ENCODE measurements at places on chromosomes 3 and 15. TPM values are rescaled to one million over a fixed set of nuclear protein-coding genes. Genes with fewer than 3 reads are reported as not detected.

- no peak for DNase-seq
Observed at GRCh38 chr3:153163393-153163724, 1.3 kb downstream of the RAP2B start.

CRABP1 gene
- 51.0 TPM for polyA plus RNA-seq

DNA sequence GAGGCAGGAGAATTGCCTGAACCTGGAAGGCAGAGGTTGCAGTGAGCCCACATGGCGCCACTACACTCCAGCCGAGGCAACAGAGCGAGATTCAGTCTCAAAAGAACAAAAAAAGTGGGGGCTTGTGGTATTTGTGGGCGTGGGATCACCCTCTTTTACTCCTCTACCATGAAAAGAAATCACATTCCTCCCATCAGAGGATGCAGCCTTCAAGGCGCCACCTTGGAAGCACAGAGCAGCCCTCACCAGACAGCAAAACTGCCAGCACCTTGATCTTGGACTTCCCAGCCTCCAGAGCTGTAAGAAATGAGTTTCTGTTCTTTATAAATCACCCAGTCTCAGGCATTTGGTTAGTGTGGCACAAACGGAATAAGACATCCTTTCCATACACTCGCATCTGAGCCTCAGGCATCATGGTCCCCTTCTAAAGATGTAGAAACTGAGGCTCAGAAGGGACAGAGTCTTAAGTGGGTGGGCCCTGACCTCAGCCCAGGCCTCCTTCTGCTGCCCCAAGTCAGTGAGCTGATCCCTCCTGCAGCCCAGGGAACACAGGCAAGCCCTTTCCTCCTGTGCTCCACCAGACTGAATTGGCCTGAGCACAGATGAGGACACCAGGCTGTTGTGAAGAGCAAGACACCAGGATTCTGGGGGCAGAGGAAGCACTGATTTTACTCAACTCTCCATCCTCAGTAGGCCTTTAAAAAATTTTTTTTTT is 201.7 kb upstream of the LINGO1 start:
- DNase-seq = no peak

EPHB3 gene
- polyA plus RNA-seq = 29.1 TPM

DNA sequence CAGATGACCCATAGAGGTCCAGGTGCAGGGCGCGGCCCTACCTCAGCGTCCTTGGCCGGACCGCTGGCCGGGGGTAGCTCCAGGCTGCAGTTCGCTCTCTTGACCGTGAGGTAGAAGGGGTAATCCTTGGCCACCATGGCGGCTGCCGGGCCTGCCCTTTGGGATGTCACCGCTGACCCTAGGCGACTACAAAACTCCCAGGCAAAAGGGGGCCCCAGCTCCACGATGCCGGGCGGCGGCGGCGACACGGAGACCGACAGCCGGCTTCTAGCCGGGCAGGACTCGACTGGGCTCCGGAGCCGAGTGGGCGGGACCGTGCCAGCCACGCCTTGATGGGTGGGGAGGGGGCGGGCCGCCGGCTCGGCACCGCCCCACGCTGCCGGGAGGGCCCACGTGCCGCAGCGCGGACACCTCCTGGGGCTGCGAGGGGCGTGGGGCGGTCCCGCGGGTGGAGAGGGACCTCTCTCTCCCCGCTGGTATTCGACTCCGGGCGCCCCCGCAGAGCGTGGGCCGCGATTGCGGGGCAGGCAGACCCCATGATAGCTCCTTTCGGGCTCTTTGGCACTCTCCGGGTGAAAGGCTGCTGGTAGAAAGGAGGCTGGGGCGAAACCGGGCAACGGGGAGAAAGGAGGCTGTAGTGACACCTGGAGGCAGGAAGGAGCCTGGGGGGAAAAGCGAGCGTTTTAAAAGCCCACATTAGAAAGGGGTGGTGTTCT is at the start of gene ARHGEF3:
TSS of gene ARHGEF3 (minus strand) at position 288 of the 716 bp plus-strand sequence. CDS start at position 137, 151 bp downstream.
- peak; percentile 76 for DNase-seq

- no peak for DNase-seq
Observed at GRCh38 chr3:161647936-161648470, 151.4 kb downstream of the OTOL1 start.

DNA sequence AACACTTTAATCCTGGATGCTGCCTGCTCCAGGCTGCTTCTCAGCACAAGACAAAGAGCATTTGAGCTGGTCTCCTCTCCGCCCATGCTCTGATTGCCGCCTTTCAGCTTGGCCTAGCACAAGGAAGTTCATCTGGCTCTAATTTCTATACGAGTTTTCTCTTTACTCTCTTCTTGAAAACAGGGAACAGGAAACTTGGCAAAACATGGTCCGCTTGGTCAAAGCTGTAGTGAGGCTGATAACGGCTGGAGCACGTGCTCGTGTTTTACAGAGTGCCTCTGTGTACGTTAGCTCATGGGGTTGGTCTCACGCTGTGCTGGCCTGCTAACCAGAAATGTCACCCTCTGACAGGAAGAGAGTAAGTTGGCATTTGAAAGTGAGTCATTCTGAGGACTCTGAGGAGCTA is 19.2 kb downstream of the RARRES1 start:
- DNase-seq = no peak

DNA sequence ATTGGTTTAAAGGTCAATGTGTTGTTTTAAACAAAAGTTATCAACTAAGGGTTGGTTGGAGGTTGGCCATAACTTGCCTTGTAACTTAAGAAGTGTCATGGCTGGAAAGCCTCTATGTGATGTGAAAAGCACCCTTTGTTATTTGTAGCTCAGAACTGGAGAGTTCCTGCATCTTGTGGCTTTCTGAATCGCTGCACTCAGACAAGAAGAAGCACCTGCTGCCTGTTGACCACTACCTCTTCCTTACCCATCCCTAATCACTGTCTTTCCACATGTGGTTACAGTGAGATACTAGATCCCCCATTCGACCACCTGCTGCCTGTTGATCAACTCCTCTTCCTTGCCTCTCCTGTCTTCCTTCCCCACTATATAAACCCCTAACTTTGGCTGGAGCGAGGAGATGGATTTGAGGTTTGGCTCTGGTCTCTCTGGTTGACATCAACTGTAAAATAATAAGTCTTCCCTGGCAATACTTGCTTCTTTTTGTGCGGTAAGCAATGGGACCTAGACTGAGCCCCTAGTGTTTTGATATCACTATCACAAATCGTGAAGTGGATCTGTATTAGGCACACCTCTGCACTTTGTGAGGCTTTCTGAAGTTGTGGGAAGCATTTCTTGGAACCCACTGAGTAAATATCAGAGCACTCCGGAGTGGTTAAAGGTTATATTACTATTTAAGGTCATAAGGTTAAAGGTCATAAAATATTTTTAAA is 13.8 kb downstream of the RPL39L start:
- no peak for DNase-seq

GRCh38 chr3:25035526-25035925 is 392.5 kb upstream of the RARB start:
- DNase-seq = no peak

DNA sequence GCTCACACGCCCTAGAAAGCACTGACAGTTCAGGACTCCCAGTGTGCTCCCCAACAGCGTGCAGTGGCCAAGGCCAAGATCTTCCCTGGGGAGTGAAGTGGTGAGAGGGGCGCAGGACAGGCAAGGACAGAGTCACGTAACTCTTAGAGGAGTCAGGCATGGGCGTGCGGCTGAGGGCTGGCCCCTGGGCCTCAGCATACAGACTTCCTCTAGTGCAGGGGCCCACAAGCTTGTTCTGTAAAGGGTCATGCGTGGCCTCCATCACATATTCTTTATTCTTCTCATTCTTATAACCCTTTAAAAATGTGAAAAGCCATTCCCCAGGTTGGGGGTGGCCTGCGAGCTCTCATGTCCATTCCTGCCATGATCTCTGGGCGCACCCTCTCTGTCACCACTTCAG is 25.2 kb downstream of the TMEM43 start:
- no peak for DNase-seq

GRCh38 chr15:31295658-31296057 is 31.0 kb upstream of the KLF13 start:
- DNase-seq = no peak

GRCh38 chr15:101458158-101458900 is 31.2 kb downstream of the PCSK6 start:
- DNase-seq = no peak

GRCh38 chr3:111998636-111999483 is at the start of gene TAGLN3:
Gene TAGLN3 (plus strand): TSS chr3:111998922. CDS start chr3:111999423, 501 bp downstream.
- peak; percentile 37 for DNase-seq

TRIM59 gene
- polyA plus RNA-seq = 19.1 TPM

GRCh38 chr3:46890132-46890531 is 12.6 kb downstream of the PTH1R start:
- DNase-seq = no peak

DNA sequence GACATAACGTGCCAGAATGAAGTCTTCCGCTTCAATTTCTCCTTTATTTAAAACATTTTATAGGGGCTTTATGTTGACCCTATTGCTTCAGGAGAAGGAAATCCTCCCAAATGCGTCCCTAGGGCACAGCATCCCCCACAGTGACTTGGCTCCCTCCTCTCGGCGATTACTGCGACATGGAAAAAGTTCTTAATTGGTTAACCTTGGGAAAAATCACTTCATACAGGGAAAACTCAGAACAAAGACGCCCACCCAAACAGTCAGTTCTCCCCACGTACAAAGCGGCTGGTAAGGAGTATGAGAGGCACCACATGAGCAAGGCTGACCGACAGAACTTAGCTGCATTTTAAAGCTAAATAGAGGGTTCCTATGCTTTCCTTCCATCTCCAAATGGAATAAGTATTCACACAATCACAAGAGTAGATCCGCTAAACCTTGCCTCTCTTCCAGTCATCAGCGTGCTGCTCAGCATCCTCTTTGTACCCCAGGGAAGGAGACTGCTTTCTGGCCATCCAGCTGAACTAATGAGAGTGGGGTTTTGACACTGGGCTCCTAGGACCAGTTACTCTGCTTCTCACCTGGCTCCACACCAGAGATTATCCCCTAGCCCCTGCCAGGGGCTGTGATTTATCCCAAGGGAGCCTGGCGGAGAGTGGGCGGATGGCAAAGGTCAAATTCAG is 415.3 kb upstream of the WNT5A start:
- DNase-seq = no peak

MOBP gene
- 0.14 TPM for polyA plus RNA-seq

SSUH2 gene
- 4.6 TPM for polyA plus RNA-seq

- DNase-seq = peak; percentile 86
Observed at GRCh38 chr3:184338511-184338945, 1.1 kb downstream of the FAM131A start.

ABI3BP gene
- 26.7 TPM for polyA plus RNA-seq

GOLGA8J gene
- 0.63 TPM for polyA plus RNA-seq

GRCh38 chr15:40543631-40544294 is 21.1 kb downstream of the CCDC32 start:
- no peak for DNase-seq

- DNase-seq = no peak
Observed at GRCh38 chr15:96330064-96330449, 443 bp upstream of the NR2F2 start.
